ENCODE measurements at places on chromosomes 3 and 15.
A peak's percentile ranks its signal among the peaks of the same experiment; 100 is the strongest.

DNA sequence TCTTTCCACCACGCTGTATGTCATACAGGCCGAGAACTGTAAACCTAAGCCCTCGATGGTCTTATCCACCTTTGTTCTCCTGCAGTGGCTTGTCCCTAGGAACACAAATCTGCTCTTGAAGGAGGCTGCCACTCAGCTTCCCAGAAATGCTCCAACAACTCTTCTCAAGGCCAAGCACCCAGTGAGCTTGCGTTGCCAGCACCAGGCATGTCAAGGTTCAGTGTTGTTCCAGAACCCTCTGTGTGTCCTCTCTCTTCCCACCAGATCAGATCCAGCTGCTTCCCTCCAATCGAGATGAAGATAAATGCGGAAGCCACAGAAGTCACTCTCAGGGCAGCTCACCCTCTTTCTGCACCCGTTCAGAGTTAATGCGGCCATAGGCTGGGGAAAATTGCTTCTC lies 11.3 kb upstream of the MYZAP start:
- no peak for DNase-seq

GRCh38 chr15:56339594-56339993 lies 25.6 kb upstream of the TEX9 start:
- no peak for DNase-seq

GRCh38 chr3:99549220-99549619 lies 89.2 kb upstream of the COL8A1 start:
- no peak for DNase-seq

GRCh38 chr3:111070772-111071256 lies 802 bp upstream of the NECTIN3 start:
- DNase-seq, result no peak

- DNase-seq, result no peak
Observed at GRCh38 chr15:39511916-39512260, 69.0 kb upstream of the THBS1 start.

- DNase-seq, result no peak
Observed at GRCh38 chr3:177917234-177917861, 618.9 kb upstream of the KCNMB2 start.

GRCh38 chr3:80052271-80052670 lies 284.5 kb upstream of the ROBO1 start:
- no peak for DNase-seq

GRCh38 chr3:142608631-142609030 lies 12.4 kb downstream of the PLS1 start:
- DNase-seq, result no peak

- DNase-seq, result no peak
Observed at GRCh38 chr15:72021604-72022003, 96.3 kb downstream of the MYO9A start.

DNA sequence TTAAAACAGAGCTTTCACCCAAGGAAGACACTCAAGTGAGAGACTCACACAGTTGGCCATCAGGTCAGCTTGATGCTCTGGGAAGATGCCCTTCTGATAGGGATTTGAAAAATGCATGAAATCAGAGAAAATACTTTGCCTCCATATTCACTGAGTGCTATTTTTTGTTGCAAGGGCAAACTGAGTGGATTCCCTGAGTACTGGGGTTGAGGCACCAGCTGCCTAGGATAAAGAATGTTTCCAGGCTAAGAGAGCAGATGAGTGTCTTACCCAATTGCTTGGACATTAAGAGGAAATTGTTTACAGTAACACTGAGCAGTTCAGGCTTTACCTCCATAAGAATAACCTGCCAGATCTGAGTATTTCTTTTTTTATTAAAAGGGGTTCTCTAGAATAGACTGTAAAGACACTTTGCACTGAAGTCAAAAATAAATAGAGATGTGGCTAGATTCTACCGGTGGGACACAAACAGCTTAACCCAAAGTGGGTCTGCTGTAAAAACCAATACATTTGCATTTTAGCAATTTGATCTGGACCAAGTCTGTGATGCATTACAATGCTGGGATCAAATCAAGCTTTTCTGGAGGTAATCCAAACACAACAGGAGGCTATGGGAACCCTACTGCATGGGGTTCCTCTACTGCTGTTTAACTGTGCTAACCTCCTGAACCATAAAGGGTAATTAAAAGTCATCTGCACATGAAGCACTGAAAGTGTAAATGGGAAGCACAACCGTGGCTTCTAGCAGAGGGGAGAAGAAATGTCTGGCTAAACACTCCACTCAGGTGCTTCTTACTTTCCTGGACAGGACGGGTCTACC lies 238.8 kb upstream of the WNT5A start:
- no peak for DNase-seq

GRCh38 chr3:15800327-15800726 lies 2.5 kb upstream of the ANKRD28 start:
- no peak for DNase-seq

GRCh38 chr15:49987198-49987785 lies 131.7 kb downstream of the ATP8B4 start:
- DNase-seq, result no peak

GRCh38 chr3:62109534-62109933 lies 263.8 kb downstream of the FEZF2 start:
- no peak for DNase-seq

GRCh38 chr3:9279966-9280365 lies 30.5 kb upstream of the SRGAP3 start:
- DNase-seq, result no peak

DNA sequence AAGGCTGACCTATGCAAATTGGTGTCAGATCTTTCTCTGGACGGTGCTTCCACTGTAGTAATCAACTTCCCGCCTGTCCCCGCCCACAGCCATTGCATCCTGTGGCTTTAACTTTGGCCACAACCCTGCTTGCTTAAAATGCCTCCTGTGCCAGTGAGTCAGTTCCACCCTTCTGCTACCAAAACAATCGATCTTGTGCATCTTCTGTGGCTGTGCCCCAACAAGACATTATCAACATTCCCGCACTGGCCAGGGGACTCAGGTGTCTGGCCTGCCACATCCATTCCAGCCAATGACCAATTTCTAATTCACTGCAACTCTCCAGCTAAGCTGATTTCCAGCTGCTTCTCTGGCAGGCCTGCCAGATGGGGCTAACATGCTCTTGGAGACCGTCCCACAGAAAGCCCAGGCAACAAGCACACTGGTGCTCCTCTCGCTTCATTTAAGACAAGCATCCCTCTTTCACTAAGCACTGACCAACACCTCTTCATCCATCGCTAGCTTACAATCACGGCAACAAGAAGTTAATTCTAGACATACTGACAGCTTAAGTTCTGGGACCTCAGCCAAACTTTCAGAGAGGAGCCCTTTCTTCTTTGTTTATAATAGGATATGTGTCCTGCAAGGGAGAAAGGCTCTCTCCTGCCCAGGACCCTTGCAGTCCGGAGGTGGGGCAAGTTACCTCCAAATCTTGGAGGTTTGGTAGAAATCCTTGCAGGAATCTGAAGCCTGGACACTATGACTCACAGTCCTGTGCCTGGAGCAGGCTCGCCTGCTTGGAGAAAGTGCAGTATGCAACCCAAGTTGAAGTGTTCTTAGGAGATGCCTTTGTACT lies 6.7 kb downstream of the CA12 start:
- DNase-seq, result no peak

GRCh38 chr3:118011910-118012309 lies 1022.7 kb downstream of the IGSF11 start:
- no peak for DNase-seq

DNA sequence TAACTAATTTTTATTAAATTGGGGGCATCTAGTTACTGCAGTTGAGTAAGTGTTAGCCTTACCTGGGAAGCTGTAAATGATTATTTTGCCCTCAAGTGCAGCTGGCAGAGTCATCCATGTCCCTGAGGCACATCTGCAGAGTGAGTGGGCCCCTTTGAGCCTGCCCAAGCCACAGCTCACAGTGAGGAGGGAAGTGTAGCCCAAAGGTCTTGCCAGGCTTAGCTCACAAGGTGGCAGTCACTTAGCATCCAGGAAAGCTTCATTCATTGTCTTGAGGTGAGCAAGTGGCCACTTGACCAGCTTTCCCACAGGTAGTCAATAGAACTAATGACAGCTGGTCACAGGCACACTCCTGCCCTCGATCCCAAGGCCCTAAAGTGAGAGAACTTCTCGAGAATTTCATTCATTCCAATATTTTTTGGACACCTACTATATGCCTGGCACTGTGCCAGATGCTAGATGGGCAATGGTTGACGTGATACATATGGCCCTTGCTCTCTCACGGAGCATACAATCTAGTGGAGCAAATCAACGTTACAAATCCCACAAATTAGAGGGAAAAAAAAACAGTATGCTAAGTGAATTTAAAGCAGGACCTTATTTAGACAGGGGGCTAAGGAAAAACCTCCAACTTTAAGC lies 163.3 kb upstream of the IL12A start:
- DNase-seq, result no peak

GRCh38 chr15:79433276-79433990 lies 1.3 kb downstream of the MINAR1 start:
- DNase-seq, result no peak

DNA sequence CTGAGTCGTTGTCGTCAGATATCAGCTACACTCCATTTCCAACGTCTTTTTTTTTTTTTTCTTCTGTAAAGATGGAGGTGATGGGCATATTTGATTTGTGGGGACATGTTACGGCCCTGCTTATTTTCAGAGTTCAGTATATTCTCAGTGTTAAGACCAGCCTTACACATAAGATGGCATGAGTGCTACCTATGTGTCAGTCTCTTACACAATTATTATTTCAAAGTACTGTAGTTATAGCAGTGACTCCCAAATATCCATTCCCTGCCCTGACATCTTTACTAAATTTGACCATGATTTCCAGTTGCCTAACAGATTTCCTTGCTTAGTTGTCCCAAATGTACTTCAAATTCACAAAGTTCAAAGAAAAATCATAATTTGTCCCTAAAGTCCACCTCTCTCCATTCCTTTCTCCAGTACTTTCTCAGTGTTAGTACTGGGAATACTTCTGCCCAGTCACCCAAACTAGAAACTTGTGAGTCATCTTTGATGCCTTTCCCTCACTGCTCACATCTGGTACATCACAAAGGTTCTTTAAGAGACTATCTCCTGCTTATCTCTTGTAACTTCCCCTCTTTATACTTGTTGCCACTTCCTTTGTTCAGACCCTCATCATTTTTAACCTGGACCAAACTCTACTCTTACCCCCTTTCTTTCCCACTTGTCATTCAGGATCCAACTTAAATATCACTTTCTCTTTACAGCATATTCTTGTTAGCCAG lies 67.0 kb downstream of the ZNF609 start:
- no peak for DNase-seq

GRCh38 chr3:40605960-40606359 lies 81.2 kb downstream of the ZNF621 start:
- no peak for DNase-seq

- DNase-seq, result no peak
Observed at GRCh38 chr15:86082619-86083380, 3.1 kb downstream of the AGBL1 start.

DNA sequence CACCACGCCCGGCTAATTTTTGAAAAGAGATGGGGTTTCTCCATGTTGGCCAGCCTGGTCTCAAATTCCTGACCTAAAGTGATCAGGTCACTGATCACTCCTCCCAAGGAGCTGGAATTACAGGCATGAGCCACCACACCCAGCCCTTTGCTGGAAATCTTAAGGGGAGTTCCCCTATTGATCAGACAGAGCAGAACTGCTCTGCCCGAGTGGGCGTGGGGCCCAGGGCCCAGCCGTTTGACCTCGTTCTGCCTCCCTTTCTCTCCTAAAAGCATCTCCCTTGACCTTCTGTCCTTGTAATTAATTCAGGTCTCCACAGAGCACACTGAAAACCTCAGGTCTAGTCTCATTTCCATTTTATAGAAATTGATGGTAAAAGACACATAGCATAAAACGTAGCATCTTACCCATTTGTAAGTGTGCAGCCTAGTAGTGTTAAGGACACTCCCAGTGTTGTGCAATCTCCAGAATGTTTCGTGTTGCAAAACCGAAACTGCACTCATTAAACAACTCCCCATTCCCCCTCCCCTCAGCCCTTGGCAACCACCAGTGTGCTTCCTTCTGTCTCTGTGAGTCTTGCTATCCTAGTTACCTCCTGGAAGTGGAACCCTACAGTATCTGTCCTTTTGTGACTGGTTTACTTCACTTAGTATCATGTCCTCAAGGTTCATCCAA lies 89.3 kb downstream of the SLCO3A1 start:
- DNase-seq, result no peak

DNA sequence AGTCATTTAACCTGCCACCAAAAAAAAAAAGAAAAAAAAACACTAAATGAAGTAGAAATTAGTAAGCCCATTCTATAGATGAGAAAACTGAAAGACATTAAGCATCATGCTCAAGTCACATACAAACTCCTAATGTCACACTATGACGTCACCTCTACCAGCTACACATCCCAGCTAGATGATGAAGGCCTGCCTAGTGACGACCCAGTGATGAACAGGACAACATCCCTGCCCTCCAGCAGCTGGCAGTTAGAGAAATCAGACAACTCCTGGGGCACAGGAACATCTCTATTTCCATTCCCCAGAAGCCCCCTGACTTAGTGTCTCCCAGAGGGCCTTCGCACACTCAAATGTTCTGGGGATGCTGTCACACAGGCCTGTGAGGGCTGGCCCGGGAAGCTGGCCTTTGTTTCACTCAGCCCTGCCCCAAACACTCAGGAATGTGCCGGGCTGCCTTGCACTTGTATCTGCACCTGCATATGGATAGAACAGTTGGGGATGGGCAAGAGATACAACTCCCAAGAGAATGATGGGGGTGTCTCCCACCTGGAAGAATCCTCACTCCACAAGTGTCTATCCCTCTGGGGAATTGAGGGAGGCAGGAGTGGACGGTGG lies 7.0 kb upstream of the HAPLN3 start:
- DNase-seq, result no peak

- peak; percentile 35 for DNase-seq
Observed at GRCh38 chr3:195106418-195106906, 164.5 kb downstream of the XXYLT1 start.

- DNase-seq, result no peak
Observed at GRCh38 chr3:105885256-105885655, 16.4 kb upstream of the CBLB start.

DNA sequence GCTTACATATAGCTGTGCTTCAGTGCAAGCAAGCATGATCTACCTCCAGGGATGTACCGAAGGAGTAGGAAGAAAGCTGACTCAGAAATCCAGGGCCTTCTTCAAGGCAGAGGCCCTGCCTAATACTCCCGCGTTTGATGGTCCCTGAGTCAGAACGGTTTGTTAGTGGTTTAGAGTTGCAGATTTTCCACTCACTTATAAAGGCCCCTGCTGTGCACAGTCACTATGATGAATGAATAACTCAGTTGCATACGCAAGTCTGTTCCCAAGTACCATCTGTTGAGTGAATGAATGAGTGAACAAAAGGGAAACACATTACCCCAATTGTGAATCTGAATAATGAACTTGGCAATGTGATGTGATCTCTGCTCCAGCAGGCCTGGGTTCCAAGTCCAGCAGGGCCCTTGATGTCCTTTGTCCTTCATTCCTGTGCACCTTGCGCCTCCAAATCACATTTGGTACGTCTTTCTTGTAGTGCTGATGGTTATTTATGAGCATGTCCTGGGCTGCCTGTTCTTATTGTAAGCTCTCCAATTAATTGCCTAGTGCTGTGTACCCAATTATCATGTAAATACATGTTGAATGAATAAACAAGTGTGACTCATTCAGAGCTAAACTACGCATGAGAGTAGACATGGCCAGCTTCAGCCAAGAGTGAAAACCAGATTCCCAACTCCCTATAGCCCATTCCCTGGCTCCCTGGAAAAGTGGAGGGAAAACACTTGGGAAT lies 85.3 kb upstream of the LIMD1 start:
- DNase-seq, result no peak

- DNase-seq, result no peak
Observed at GRCh38 chr3:150755902-150756301, 7.1 kb downstream of the SIAH2 start.

Data from stimulated activated CD8-positive, alpha-beta memory T cell treated with anti-CD3 and anti-CD28 coated beads, Interleukin-2, amount 100 ng/mL, for 1 hour (primary cell).